ENCODE measurements at places on chromosomes 16 and 17.

DNA sequence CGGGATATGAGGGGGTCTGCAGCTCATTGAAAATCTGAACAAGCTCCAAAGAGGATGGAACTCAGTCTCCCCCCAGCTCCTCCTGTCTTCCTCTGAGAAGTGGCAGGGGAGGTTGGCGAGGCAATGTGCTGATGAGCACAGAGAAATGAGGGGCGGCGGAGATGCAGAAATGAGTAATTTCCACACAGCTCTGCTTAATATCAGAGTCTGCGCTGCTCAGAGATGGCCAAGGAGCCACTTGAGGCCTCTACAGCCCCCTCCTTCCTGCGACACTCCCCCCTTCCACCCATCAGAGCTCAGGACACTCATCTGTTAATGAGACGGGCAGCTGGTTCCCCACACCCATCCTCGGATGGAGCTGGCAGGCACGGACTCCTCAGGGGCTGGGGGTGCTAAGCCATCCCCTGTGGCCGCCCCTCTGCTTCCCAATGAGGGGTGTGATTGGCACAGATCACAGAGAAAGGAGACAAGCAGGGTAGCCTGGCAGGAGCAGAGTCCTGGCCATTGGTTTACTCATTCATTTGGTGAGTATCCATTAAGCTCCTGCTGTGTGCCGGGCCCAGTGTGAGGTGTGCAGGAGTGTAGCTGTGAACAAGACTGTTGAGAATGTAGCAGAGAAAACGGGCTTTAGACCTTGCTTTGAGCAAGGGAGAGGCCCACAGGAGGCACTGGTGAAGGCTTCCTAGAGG lies 12.7 kb upstream of the CRHR1 start:
- no peak for DNase-seq

DNA sequence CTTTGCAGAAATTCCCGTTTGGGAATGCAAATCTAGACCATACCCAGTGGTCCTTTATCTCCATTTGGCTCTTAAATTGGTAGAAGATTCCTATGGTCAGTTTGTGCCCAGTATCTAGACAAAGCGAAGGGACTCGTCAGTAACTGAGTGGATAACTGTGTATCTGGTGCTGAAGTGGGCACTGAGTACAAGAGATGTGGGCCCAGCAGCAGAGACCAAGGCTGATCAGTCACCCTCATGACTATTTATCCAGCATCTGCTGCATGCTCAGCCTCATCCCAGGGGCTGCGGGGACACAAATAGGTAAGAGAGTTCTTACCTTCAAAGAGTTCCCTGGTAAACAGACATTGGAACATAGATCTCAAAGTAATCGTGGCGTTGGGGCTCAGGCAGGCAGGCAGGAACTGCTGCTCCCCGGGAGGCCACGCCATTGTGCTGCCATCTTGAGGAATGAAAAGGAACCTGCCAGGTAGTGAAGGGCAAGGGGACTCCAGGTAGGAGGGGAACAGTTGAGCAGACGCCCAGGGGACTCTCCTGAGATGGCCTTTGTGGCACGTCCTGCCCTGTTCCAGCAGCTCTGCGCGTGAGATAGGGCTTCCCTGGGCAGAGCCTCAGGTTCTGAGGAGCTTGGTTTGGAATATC lies 10.3 kb downstream of the NT5M start:
- peak; percentile 76 for DNase-seq

GRCh38 chr16:12548270-12548983 lies 255.3 kb downstream of the CPPED1 start:
- DNase-seq, result no peak

GRCh38 chr17:76528156-76528527 lies 9.4 kb downstream of the CYGB start:
- no peak for DNase-seq

DNA sequence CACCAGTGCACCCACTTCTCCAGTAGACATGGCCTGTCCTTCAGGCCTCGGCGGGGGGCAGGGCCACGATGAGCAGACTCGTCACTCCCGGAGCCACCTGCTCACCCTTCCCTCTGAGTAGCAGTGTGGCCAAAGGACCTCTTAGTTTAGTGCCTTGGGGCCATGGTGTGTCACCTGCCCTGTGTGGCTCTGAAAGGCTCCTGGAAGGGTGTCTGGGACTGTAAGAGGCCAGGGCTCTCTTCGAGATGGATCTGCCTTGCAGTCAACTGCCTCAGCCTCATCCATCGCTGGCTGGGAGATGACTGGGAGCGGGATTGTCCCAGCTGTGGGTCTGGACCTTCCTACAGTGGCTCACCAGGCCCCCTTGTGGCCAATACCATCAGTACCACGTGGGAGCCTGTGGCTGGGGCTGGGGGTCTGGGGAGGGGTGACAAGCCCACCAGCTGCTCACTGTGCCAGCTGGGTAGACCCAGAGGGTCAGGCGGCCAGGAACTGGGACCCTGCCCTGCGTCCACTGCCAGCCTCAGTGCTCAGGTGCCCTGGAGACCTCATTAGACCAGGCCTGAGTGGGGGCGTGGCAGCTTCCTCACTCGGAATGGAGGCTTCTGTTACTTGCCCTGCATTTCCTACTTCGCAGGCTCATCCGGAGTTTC lies 133.4 kb downstream of the OR1D5 start:
- DNase-seq, result no peak

All from CD4-positive, alpha-beta T cell treated with Interleukin-4 for 4 hours (primary cell).